ENCODE measurements at places on chromosomes 5 and 9.

DNA sequence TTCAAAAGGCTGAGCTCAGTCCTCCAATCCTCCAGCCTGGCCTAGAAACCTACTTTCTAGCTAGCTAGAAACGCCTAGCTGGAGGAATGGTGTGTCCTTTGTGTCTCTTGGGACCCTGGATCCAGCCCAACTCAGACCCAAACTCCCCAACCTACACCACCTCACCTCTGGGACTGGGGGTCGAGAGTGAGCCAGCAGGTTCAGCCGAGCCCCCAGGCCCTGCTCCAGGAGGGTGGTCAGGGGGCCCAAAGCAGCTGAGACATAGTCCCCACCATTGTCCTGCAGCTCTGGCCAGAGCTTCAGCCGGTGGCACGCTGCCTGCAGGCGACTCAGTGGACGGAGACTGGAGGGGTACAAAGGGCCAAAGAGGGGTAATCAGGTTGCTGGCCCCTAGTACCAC lies 6.2 kb downstream of the NOL6 start:
- DNase-seq: no peak

DNA sequence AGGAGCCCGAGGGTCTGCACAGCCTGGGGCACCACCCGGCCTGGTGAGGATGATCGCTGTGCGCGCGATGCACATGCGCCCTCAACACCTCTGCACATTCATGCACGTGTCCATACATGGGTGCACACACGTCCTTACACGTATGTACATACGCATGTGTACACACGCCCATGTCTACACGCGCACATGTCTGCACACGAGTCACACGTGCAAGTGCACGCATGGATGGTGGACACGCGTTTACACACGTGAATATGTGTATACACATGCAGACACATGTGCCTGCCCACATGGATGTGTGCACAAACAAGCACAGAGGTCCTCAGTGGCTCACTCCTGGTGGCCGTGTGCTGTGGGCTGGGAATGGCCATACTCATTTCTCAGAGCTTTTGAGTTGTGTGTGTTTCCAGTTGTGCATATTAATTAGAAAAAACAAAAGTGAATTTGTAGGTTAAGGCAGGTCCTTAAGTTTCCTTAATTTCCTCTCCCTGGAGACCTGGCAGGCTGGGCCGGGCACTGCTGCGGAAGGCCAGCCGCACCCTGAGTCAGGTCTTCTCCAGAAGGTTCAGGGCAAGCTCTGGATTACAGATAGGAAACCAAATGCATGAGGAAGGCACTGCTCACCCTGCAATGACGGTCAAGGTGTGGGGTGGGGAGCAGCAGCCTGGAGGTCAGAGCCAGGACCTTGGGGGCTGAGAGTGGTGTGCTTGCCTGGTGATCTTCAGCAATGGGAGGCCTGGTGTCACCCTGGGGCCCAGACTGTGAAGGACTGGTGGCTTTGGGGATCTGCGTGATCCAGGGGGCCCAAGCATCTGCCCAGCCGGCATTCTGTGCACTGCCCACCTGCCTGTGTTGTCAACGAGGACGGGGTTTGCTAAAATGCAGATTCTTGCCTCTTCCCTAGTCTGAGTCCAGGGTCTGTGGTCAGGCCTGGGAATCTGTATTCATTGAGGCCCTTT lies 1.3 kb upstream of the RNU6ATAC start:
- no peak for DNase-seq

DNA sequence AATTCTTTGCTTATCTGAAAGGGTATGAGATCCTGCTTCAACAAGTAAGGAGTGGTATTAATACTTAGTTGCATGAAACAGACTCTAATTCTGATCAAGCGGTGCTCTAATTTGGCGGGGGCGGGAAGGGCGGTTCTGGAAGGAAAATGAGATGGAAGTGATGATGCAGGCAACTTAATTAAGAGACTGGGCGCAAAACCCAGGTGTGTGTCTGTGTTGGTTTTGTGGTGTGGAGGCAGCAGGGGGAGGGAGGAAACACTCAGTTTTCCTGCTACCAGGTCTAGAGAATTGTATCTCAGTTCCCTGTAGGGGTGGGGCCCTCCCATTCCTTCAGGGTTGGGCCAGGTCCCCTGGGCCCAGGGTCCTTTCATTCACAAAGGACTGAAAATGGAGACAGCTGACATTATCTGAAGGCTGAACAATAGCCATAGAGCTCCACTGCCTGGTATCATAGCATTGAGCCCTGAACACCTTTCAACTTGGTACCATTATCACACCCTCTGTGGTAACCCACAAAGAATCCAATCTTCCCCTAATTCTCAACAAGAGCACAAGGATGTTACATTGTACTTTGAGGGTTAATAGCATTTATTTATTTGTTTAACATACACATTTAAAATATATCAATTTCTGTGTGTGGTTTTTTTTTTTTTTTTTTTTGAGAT lies 17.2 kb upstream of the C5orf47 start:
- DNase-seq: no peak

GRCh38 chr5:134247428-134248224 lies 21.8 kb upstream of the PPP2CA start:
- DNase-seq: no peak

DNA sequence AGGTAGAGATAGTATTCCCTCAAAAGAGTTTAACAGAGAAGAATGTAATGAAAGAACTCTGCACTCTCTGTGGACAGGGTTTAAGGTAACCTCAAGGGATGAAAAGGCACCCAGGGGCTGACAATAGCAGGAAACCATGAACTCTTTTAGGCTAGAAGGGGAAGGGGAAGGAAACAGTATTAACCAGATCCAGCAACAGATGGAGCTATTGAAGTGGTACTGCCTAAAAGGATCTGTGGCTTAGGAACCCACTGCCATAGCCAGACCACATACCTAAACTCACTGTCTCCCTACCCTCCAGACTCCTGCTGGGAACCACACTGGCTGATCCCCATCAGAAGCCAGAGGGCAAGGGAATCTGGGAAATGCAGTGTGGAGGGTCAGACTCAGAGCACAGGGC lies 35.5 kb downstream of the PLGRKT start:
- DNase-seq: no peak

- no peak for DNase-seq
Measured at GRCh38 chr9:135887021-135887507, 20.3 kb downstream of the CAMSAP1 start.

GRCh38 chr5:151935135-151935695 lies 10.6 kb upstream of the GLRA1 start:
- DNase-seq: no peak

GRCh38 chr5:6976971-6977370 lies 263.7 kb downstream of the TENT4A start:
- DNase-seq: no peak

DNA sequence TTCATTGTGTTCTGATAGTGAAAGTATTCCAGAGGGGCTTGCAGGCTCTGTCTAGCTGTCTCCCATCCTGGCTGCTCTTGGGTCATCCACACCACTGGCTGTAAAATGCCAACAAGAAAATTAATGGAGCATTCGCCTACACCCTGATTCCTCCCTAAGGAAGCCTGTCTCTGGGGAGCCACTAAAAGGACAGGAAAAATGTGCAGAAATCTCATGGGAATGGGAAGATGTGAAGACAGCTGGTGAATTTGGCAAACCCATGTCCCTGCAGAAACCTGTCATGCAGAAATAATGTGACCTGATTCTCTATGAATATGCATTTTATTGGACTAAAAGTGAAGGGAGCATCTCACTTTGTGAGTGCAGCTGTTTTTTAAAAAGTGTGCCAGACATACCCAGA lies 265.6 kb downstream of the TUSC1 start:
- no peak for DNase-seq

DNA sequence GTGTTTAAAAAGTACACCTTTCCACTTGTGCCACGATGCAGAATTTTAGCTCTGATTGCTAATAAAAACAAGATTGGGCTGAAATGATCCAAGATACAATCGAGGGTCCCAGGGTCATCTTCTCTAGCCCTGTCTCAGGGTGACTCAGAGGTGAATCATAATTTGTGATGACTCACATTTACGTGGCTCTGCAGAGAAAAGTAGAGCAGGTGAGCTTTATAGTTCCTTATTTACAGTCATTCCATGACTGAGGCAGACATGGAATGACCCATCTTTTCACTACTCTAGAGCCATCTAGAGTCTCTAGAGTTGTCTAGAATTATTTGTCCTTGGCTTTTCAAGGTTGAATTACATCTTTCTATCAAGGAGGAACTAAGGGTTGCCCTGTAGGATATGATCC lies 155.2 kb downstream of the GAS1 start:
- no peak for DNase-seq

GRCh38 chr5:58852566-58852965 lies 269.7 kb downstream of the RAB3C start:
- no peak for DNase-seq

GRCh38 chr9:21967169-21967568 lies 27.0 kb downstream of the CDKN2A start:
- DNase-seq: no peak

DNA sequence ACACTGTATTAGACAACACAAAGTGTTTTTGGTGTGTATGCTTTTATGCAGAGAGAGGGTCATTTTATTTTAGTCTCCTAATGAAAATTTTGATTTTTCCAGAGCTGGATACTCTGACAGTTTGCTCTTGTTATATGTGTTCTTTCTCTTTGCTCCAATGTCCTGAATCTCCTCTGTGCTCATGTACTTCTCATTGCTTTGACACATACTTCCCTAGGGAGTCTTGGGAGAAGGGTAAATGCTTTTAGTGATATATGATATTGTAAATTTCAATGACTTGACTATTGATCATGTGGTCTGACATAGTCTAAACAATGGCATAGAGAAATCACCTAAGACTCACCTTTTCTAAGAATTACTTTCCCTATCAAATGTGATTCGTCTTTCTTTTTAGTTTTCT lies 972.6 kb upstream of the EDIL3 start:
- DNase-seq: no peak

GRCh38 chr9:69089491-69089890 lies 53.9 kb downstream of the FXN start:
- no peak for DNase-seq

DNA sequence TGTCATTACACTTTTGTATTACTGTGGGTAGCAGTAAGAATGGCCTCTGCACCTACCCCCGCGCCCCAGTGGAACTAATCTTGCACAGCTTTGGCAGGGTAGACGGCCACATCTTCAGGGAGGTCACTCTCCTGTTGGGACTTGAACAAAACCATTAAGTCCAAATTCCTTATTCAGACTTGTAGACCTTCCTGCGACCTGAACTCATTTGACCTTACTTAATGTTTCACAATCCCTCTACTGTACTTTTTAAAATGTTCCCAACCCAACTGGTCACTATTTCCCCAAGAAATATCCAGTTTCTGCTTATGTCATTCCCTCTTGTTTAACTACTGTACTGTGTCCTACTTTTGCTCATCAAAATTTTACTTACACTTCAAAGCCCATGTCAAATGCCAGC lies 5.3 kb upstream of the FAM120AOS start:
- DNase-seq: no peak

DNA sequence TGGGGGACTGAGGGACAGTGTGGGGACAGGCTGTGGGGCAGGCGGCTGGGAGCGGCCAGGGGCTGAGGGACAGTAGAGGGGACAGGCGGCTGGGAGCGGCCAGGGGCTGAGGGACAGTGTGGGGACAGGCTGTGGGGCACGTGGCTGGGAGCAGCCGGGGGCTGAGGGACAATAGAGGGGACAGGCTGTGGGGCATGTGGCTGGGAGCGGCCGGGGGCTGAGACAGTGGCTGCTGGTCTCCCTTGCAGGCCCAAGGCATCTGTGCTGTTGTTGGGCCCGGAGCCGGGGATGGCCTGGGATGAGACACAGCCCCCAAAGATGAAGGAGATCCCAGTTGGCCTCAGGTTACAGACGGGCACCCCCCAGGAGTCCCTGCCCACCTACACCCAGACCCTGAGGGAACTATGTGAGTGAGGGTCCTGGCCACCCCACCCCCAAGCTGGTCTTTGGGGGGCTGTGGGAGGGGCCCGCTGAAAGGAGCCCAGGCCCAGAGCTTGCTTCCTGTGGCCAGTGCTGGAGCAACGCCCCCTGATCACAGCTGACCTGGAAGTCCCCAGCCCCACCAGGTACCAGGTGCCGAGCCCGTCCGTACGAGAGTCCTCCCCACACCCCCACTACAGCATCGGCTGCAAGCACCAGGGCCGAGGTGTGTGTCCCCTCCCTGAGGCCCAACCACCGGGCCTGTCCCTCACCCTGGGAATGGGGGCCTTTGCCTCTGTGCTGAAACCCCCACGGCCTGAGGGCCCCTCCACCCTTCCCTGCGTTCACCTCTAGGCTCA lies 593 bp downstream of the STPG3 start:
- DNase-seq: no peak

DNA sequence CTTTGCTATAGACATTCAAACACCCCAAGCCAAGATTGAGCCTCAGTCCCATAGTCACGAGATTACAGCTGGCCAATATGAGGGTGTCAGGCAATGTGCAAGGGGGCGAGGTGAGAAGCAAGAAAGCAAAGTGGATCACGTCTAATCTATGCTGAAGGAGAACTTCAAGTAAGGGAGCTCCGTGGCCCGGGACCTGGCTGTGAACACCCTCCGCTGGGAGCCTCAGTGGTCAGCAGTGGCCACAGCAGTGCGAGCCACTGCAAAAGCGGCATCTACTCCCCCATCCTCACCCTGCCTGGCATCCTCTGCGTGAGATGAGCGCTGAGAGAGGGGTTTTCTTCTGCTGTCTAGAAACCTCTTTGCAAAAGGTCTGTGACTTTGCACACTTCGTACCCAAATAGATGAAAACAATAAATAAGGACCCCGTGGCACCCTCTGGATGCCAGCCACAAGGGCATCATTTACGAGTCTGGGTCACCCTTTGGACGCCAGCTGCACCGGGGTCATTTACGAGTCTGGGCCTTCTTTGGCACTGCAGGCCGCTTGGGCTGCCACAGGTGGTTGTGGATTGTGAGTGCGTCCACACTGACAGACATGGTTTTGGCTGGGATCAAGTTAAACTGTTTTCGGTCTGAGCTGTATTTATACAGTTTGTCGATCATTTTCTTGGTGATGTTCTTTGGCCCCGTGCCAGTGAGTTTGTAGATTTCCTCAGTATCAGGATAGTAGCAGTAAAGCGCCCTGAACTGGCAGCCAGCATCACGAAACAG lies 96.4 kb downstream of the CAMSAP1 start:
- no peak for DNase-seq

- DNase-seq: no peak
Measured at GRCh38 chr9:2022560-2022959, 7.4 kb downstream of the SMARCA2 start.

GRCh38 chr5:119358530-119358900 lies 2.7 kb downstream of the TNFAIP8 start:
- DNase-seq: no peak

DNA sequence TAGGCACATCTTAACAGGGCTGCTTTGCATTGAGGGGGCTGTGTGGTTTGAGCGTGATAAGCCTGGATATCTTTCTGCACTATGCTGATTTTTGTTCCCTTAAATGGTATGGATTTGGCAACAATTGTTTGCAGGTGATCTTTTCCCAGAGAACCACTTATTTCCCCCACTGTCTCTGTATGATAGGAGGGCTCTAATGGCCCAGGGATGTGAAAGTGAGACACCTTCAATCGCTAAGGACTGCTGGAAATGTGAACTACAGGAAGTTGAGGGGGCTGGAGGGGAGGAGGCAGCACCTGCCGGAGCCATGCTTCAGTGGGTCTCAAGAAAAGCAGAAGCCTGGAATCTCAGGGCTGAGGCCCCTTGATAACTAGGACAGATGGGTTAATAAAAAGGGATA lies 29.4 kb downstream of the SYK start:
- DNase-seq: peak; percentile 93
